ENCODE measurements at places on chromosomes 3 and 15.

- DNase-seq: no peak
These were observed 66.3 kb upstream of the CRTC3 start for GRCh38 chr15:90463381-90463780.

- no peak for DNase-seq
These were observed 237.6 kb downstream of the LPP start for GRCh38 chr3:188391592-188391991.

- DNase-seq: no peak
These were observed 18.4 kb downstream of the CYFIP1 start for GRCh38 chr15:22961762-22962161.

DNA sequence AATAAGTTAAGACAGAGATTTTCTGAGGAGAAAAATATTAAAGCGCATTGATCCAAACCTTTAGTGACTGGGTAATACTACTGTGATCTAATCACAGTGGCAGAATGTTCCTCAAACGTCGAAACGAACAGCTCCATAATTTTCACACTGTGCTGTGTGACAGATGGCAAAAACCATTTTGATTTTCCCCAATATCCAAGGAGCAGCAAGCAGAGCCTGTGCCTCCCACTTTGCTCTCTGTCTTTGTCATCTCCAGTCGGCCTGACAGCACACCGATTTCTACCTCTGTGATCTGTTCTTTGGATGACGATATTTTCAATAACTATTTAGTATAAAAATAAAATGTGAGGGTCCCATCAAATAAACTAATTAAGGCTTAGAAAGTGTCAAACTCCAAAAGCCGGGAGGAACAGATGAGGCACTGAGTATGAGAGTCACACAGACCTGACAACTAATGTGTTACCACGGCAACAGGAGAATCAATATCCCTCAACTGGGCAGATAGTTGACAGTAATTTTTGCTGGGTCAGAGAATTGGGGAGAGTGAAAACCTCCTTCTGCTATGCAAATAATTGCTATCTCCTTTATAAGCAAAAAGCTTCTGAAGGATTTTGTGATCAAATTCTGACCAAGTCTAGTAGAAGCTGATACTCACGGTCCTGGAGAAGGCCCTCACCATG, 489.1 kb upstream of the CFAP20DC start:
- no peak for DNase-seq

DNA sequence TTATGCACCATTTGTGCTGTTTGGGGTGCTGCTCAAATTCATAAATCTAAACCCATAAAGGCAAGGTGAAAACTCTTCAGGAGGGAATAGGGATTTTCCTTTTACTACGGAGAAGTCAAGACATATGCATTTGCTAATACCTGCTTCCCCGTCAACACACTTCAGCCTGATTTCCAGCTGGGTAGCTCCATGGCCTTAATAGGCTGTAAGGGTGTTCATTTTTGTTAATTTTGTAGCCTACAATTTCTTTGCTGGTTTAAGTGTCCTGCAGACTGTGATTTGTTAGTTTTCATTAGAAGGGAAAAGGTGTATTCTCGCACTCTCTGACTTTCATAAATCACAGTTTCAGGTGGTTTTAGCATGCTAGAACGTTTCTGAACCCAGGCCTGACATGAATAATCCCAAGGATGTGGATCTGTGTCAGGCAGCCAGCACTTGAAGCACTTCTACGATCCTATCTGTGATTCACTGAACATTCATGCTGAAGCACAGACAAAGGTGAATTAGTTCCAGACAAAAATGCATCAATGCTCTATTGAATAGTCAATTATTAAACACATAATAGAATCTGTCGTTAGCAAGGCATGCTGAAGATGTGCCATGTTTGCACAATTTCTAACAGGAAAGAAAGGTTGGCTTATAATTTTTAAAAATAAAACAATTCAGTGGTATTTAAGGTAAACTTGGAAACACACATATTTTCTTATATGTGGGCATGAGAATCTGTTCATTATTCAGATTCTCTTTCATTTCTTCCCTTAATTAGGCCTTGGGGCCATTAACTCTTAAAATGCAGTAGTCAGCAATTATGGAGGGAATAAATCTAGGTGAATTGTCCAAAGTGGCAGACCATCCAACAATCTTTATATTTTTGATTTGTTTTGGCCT, 17.9 kb upstream of the NMNAT3 start:
- DNase-seq: no peak

- DNase-seq: no peak
These were observed 25.8 kb downstream of the MKRN2 start for GRCh38 chr3:12582730-12583129.

DNA sequence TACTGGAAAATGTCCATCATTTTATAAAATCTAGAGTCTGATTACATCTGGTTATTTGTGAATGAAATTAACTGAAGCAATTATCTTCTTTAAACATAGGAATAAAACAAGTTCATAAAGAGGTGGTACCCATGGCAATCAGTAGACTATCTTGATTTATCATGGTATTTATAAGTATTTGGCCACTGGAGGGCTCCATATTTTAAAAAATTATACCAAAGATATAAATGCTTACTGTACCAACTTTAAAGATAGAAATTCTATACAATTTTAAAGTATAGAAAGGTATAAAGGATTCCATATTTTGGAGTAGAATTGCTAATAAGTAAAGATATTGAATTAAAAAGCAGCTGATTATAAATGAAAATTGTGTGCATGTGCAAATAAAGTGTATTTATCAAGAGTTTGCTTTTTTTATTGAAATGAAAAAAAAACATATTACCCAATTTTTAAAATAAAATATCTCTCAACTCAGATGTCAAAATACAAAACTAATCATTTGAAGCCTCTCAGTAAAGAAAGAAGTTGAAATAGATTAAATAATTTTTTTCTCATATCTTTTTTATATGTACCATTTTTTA, 105.3 kb downstream of the BBX start:
- no peak for DNase-seq

DNA sequence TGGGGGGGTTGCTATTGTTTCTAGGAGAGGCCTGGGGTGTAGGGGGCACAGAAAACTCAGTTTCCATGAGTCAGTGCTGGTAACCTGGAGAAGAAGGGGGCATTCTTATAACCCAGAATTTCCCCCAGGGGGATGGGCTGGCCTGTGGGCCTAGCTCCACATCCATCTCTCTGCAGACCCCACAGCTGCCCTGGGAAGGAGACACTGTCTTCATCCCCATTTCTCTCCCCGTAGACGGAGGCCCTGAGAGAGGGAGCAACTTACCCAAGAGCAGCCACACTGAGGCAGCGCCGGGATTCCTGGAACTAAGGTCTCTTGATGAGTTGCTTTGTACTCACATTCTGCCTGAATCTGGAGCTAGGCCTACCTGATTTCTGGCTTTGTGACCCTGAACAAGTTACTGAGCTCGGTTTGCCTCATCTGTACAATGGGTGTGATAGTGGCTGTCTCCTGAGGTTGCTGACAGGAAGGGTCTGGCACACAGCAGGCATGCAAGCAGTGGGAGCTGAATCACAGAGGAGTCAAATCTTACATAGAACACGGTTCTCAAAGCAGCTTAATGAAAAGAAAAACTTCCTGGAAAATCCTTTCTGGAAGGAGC, 55.0 kb upstream of the LCTL start:
- peak; percentile 59 for DNase-seq

DNA sequence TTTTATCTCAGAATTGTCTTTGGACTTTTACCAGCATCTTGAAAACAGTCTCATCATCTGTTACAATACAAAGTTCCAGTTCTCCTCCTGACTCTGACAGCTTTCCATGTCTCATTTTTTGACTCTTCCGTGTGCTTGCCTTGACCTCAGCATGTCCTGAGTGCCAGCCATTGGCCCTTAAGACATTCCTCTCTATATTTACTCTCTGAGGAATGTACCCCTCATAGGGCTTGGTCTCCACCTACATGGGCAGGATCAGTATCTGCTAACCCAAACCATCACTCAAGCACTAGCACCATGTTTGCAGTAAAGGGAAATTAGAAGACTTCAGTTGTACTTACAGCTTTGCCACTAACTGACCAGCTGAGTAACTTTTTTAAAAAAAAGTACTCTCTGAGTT, 16.2 kb downstream of the ANKUB1 start:
- DNase-seq: no peak

DNA sequence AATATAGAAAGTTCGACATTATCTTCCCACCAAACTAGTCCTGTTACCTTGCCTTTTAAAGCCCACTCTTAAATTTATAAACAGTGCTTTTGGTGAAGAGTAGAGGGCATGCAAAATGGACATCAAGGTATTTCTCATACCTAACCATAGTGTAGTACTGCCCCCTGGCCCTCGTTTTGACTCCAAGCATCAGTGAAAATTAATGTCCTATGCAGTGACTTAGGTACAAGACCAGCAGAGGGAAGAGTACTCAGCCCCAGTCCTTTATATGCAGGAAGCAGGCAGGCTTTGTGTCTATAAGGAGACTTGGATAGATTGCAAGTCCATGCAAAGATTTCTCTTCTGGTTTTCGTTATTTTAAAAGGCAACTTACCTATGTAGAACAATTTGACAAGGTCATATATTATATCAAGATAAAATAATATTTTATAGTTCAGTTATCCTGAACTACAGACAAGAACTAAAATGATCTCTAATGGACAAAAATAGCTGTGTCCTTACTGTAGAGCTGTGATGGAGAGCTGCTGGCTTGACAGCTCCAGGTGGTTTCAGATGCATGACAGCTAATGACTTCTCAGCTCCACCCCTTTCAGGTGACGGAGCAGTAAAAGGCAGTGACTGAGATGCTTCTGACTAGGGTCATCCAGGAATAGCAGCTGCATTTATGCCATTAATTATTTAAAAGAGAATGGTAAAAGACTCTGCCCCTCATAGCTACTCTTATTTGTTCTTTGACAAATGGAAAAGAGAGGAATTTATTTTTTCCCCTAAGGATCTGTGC, 646.1 kb downstream of the SQOR start:
- no peak for DNase-seq

GRCh38 chr15:66749841-66750575, 48.0 kb downstream of the SMAD6 start:
- peak; percentile 6 for DNase-seq

DNA sequence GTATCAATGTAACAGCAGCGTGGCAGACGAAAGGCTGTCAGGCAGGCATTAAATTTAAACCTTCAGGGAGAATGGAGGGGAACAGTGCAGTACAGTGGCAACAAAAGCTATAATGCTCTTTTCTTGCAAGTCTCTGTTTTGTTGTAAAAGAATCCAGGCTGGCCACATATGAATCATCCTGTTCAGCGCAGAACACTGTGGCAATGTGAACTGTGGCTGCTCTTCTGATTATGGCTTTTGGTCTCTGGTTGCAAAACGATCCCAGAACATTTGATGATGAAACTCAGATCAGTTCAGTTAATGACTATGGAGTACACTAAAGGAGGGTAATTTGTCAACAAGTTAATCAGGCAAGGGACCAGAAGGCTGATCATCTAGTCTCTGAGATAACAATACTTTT, 219.7 kb upstream of the SGO1 start:
- no peak for DNase-seq

DNA sequence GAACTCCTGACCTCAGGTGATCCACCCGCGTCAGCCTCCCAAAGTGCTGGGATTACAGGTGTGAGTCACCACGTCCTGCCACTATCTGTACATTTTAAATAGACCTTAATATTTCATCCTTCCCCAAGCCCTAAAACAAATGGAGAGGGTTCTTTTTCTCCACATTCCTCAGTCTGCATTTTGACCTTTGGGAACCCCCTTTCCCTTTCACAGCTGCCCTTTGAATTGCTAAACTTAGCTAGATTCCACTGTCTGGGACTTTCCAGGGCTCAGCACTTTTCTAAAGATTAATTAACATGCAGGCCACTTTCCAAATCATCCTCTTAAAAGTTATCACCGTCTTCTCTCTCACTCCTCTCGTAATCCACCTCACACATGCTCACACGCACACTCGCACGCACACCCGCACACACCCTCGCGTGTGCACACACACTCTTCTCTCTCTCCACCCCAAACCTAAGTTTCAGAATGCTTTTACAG, 124.2 kb downstream of the TMCO5A start:
- no peak for DNase-seq

GRCh38 chr15:63506537-63507035, 2.2 kb downstream of the USP3 start:
- no peak for DNase-seq

All from aorta (tissue), 5 donors.